Fibroblast of the aortic adventitia (primary cell): ENCODE measurements at places on chromosomes 16 and 17.

DNA sequence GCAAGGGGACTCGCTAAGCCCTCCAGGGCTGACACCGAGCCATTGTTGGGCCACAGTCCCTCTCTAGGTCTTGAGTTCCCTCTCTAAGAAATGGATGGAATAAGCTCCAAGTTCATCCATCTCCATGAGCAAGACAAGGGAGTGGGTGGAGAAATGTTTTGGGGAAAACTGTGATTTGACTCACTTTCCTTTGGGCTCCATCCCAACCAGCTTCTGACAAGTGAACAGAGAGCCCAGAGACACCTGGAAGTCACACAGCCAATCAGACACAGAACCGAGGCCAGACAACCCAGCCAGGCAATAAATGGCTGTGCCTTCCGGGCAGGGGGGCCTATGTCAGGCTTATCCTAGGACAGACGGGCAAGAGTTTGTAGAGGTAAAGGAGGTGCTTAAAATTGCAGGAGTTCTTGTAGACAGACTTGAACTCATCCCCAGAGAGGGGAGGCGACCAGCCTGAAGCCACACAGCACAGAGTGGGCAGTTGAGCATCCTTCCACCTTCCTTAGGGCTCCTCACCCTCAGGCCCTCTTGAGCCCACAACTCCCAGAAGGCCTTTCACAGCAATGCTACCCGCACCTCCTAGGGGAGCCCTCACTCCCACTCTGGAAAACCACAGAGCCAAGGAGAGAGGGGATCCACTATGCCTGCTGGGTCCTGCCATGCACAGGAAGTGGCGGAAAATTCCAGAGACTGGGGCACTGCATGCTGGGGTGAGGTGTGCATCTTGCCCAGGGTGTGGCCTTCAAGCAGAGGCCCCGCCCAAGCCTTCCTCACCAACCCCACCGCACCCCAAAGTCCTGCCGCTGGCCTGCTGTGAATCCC is 9.5 kb upstream of the FAM83G start:
- no peak for DNase-seq

GRCh38 chr17:54891176-54891821 is 9.4 kb upstream of the TOM1L1 start:
- peak; percentile 80 for DNase-seq

GRCh38 chr16:67329901-67330300 is 3.3 kb downstream of the LRRC36 start:
- DNase-seq, result no peak

DNA sequence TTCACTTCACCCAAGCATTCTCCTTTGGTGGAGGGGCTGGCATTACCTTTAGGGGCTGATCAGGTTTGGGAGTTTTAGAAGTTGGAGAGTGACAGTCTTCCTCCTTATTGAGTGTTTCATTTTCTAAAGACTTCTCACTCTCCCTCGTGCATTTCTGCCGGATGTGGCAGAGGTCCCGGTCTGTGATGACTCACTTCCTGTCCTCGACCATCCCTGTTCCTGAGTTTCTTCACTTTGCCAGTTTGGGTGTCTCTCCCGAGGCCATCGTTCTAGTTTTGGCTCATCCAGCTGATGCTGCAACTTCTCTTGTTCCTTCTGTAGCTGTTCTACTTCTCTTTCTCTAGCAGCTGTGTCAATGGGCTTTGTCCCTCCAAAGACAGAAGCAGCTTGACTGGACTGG is 104.3 kb downstream of the PHKB start:
- peak; percentile 60 for DNase-seq

GRCh38 chr16:77531752-77532151 is 96.9 kb upstream of the ADAMTS18 start:
- DNase-seq, result peak; percentile 86

DNA sequence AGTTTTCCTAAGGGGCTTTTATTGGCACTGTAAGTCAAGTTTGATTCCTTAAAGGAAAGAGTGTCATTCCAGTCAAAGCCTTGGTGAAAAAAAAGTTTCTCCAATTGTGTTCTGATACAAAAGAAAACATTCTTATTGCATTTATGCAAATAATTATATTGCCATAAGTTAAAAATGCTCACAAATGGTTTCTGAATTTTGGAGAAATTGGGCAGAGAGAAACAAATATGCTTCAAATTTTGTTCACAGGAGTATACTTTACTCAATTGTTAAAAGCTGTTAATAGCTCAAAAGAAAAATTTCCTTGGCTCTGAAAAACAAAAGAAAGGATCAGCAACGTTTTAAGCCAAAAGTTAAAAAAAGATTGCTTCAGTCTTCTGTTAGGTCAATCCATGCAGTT is 60.2 kb downstream of the PIGL start:
- no peak for DNase-seq

GRCh38 chr17:30368912-30369720 is 9.6 kb upstream of the CPD start:
- DNase-seq, result no peak

DNA sequence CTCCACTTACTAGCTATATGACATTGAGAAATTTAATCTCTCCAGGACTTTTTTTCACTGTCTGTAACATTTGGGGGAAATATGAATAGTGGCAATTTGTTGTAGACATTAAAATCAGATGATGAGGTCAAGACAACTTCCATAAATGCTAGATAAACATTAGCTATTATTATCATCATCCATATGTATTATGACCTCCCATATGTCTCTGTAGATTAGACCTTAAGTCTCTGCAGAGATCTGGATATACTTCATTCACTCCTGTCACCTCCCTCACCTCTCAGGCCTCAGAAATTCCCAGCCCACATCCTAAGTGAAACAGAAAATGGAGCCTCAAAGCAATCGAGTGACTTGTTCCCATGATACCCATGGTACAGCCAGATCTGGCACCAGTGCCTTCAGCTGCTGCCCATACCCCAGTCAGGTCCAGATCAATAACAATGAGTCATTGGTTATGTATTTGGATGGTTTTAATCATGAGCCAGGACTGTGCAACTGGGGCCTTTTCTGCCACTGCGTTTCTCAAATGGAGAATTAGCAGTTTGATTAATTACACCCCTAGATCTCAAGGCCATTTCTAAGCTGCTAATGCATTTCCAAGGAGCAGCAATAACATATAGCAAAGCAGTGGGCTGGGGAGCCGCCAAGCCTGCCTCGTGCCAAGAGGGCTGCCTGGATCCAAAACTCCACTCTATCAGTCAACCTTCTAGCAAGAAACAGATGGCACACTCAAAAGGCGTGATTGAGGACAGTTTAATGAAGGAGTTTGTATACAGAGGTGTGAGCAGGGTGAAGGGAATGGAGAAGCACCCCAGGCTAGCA is 2.6 kb upstream of the FDXR start:
- DNase-seq, result no peak

DNA sequence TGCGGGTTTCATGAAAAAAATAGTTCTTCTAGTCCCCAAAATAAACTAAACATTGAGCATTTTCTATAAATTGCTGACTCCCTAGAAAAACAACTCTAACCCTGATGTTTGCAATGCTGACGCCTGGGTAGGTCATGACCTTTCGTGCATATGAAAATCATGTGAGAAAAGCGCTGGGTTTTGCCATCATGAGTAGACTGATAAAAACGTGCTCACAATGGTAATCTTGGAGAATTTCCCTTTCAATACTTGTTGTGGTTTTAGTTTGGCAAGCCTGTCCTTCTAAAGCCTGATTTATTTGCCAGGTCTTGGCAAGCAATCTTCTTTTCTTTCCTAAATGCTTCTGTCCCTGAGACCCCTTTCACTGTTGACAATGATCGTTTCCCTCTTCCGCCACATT is 4.0 kb upstream of the CLEC10A start:
- DNase-seq, result peak; percentile 78

- DNase-seq, result peak; percentile 76
These were observed at the start of gene MRC2 for GRCh38 chr17:62627219-62627903. TSS of gene MRC2 (plus strand) at chr17:62627670. CDS start at chr17:62627803, 133 bp downstream.

DNA sequence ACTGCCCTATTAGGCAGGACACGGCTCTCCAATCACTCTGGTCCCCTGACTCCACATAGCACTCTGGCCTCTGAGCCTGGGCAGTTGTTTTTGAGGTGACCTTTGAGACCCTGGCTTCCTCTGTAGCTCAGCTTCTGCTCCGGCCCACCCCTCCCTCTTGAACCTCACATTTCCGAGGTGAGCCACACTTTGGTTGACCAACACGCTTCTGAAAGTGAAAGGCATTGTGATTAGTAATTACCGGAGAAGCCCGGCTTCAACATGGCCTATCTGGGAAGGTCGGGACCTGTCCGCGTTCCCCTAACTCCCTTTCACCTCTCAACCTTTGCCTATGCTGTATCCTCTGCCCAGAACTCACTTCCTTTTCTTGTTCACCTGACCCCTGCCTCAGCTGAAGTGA is 10.3 kb upstream of the ITGAX start:
- no peak for DNase-seq

- no peak for DNase-seq
These were observed 383.8 kb downstream of the ZFHX3 start for GRCh38 chr16:72664056-72664508.

GRCh38 chr16:11403534-11403795 is 58.2 kb downstream of the RMI2 start:
- no peak for DNase-seq

DNA sequence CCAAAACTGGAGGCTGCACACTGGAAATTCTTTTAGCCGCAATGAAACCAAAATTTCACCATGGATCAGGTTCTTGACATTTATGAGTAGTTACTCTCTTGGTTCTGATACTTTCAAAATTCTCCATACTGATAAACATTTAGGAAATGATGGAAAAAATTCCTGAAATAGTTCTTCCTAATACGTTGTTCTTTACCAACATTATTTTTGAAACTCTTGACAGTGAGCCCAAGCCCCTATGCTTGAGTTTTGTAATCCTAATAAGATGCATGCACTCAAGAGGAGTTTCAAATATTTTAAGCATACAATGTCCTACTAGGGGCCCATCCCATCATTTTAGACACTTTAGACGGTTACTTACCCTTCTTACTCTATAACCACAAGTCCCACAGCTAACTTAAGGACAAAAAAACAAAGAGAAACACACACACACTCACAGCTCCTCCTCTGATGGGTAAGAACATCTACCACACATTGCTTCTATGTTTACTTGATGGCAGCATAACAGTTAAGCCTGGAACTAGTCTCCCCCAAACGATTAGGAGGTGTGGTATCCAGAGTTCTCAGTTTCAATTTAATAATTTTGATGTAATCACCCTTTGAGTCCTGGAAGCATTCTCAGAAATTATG is 3.7 kb downstream of the VEZF1 start:
- DNase-seq, result peak; percentile 65

- no peak for DNase-seq
These were observed 7.7 kb downstream of the BCAR1 start for GRCh38 chr16:75243667-75244224.

GRCh38 chr16:26795184-26795583 is 271.5 kb upstream of the C16orf82 start:
- no peak for DNase-seq

- no peak for DNase-seq
These were observed 226.2 kb downstream of the CDRT15L2 start for GRCh38 chr17:20805751-20806150.

- no peak for DNase-seq
These were observed 331.5 kb downstream of the CBLN1 start for GRCh38 chr16:48950184-48950583.

DNA sequence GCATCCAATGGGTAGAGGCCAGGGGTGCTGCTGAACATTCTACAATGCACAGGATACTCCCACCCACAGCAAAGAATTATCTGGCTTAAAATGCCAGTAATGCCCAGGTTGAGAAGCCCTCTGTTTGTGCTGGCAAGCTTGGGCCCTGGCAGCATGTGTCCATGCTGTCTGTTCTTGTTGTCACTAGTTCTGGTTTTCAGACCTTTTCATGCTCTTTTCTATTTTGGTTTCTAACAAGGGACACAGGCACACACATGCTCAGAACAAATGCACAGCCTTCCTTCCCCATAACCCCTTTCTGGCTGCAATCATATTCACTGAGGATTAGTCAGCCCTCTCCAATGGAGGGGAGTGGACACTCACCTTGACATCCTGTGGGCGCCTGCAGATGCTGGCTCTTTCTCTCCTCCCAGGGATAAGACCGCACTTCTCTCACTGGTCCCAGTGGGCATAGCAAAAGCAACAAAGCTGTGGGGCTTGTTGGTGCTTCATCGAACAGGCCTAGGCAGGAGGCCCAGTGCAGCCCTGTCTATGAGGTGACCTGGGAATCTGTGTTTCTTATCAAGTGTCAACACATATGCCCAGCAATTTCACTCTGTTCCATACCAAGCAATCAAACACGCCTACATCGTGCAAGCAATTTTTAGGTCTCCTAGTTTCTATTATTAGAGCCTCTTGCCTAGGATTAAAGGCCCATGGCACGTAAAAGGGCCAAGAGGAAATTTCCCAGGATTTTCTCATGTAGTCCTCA is 271.1 kb upstream of the CCL2 start:
- DNase-seq, result no peak

DNA sequence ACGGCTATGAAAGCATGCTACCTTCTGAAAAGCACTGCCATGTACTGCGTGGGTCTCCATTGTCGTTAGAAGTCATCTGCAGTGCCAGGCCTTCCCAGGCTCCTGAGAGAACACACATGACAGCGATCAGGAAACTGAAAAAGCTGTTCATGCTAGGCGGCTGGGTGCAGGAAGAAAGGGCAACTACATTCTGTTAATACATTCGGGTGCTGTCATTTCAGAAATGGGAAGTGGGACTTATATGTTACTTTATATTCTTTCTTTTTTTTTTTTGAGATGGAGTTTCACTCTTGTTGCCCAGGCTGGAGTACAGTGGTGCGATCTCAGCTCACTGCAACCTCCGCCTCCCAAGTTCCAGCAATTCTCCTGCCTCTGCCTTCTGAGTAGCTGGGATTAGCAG is 19.9 kb downstream of the CFAP20 start:
- no peak for DNase-seq

DNA sequence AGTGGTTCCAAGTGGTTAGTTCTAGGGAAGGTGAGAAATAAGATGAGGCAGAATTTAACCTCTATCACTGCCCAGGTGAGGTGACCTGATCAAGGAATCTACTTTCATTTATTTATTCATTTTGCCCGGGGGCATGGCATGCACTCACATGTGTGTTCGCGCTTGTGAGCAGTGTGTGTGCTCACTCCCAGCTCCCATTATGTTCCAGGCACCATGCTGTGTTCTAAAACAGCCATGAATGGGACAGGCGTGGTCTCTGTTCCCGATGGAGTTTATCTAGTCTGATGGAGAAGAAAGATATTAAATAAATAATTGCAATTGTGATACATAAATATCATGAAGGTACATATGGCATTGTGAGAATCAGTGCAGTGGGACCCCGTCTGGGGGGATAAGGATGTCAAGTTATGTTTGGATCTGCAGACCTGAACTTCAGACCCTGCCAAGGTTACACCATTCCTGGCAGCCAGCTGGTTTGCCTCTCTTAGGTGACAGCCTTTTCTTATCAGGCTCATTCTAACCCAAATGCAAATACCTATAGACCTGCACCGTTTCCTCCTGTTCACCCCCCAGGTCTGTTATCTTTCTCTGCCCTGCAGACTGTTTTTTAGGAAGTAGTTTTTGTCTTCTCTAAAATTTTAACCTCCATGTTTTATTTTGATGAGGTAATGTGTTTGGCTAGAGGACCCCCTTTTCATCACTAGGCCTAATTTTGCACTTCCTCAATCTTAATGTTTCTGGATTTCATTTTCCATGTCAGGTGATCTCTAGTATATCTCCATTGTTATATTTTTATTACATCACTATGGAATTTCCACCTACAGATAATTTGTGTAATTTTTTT is 11.8 kb downstream of the CYB5B start:
- no peak for DNase-seq

GRCh38 chr16:78372277-78372676 is 272.8 kb downstream of the WWOX start:
- DNase-seq, result no peak

- DNase-seq, result no peak
These were observed 7.9 kb upstream of the DNAH17 start for GRCh38 chr17:78585006-78585630.

GRCh38 chr16:11446566-11447119 is 101.4 kb downstream of the RMI2 start:
- no peak for DNase-seq
